NCI-H2171 treated with DMSO at 0.1 percent for 48 hours (cell line): ENCODE measurements at places on chromosomes 1 and 21.

GRCh38 chr21:40386294-40386911 is 460.6 kb downstream of the DSCAM start:
- DNase-seq: no peak

GRCh38 chr1:93816970-93817678 is 61.9 kb downstream of the DNTTIP2 start:
- DNase-seq: peak; percentile 1

- DNase-seq: no peak
Measured at GRCh38 chr1:33151116-33151515, 30.7 kb downstream of the TRIM62 start.

- no peak for DNase-seq
Measured at GRCh38 chr1:90384193-90384592, 332.9 kb downstream of the BARHL2 start.

- no peak for DNase-seq
Measured at GRCh38 chr1:11380500-11380899, 98.5 kb upstream of the DISP3 start.

DNA sequence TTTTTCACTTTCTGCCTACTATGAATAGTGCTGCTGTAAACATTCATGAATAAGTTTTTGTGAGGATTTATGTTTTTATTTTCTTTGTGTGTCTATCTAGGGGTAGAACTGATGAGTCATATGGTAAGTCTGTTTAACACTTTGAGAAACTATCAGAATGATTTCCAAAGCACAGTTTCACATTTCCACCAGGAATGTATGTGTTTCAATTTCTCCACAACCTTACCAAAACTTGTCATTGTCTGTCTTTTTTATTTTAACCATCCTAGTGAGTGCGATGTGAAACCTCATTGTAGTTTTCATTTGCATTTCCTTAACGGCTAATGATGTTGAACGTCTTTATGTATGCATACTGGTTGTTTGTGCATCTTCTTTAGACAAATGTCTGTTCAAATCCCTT is 23.5 kb downstream of the RNASEL start:
- no peak for DNase-seq

DNA sequence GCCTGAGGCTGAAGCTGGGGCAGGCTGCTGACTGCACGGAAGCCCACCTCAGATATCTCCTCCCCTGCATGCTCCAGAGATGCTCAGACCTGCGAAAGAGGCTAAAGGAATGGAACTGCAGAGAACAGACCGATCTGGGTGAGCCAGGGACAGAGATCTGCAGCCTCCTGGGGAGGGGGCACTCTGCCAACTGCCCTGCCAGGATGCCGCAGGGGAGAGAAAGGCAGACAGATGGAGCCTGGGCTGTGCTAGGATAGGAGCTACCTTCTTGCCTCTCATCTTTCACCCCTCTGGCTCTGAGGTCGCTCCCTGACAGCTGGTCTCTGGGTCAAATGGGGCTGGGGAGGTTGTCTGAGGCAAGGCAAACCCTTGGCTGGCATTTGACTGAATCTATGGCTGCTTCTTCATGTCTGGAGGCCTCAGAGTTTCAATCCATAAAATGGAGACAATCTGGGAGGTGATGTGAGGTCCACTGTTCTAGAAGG is 238.2 kb downstream of the GRIK3 start:
- peak; percentile 97 for DNase-seq

DNA sequence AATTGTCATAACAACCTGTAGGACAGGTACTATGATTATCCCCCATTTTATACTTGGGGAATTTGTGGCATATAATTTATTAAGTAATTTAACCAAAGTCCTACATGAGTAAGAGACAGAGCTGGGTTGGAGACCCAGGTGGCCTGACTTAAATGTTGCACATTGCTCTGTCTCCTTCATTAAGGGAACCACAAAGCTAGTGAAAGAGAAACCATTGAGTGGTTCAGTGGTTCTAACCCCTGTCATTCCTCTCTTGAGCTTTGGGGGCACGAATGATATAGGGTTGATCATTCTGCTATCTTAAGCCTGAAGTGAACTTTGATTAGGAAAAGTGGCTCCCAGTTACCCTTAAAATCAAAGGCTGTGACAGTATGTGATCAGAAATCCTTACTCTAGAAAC is 5.3 kb upstream of the MAP3K7CL start:
- DNase-seq: no peak

- no peak for DNase-seq
Measured at GRCh38 chr1:145730900-145731299, 11.6 kb downstream of the CD160 start.

- no peak for DNase-seq
Measured at GRCh38 chr1:160163615-160164014, 12.2 kb downstream of the ATP1A4 start.

- DNase-seq: no peak
Measured at GRCh38 chr1:63922848-63923247, 149.0 kb downstream of the ROR1 start.

- no peak for DNase-seq
Measured at GRCh38 chr1:91201694-91202093, 179.9 kb upstream of the ZNF644 start.

- DNase-seq: peak; percentile 10
Measured at GRCh38 chr1:101295209-101295608, 58.4 kb downstream of the S1PR1 start.

- DNase-seq: no peak
Measured at GRCh38 chr1:78663923-78664322, 14.3 kb downstream of the IFI44 start.

DNA sequence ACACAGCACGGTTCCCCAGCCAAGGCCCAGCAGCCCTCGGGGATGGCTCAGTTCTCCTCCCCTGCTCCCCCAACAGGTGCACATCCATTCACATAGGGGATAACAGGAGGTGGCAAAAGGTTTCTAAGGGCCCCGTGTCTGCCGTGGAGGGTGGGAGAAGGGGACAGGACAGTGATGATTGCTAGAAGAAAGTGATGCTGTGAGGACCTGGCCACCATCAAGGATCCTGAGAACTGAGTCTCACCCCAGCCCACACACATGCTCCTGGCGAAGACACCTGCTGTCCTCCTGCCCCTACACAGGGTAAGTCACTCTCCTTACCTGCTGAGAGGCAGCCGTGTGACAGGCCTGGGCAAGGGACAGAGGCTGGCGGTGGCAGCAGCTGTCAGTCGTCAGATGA is 54.5 kb downstream of the GNG4 start:
- peak; percentile 83 for DNase-seq

- no peak for DNase-seq
Measured at GRCh38 chr1:6235296-6235677, 477 bp downstream of the ICMT start.

DNA sequence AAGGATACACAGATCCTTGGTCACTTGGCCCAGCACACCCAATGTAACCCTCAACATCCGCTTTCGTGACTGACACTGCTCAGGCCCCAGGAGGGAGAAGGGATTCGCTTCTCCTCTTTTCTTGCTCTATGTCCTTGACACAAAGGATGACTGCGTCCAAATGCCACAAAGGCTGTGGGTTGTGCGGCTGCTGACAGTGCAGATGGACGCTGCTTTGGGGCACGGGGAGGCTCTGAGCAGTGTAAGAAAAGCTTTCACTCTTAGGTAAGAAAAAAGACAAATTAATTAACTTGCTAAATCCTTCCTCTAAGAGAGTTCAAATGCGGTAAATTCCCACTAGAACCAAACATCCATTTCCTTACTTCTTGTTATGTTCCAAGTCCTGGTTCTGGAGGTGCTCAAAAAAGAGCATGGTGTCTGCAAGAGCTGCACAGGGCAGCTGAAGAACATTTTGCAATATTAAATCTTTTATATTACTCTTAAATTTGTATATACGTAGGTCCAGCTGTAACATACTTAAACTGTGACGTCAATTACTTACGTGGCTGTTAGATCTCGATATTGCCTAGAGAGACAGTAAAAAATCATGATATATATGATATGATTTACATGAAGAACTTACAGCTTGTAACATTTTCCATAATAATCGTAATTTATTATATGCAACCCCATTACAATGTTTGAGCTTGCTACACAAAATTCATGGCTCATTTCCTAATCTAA is 19.4 kb upstream of the EPHB2 start:
- DNase-seq: no peak

GRCh38 chr1:170705981-170706380 is 42.0 kb downstream of the PRRX1 start:
- DNase-seq: no peak

DNA sequence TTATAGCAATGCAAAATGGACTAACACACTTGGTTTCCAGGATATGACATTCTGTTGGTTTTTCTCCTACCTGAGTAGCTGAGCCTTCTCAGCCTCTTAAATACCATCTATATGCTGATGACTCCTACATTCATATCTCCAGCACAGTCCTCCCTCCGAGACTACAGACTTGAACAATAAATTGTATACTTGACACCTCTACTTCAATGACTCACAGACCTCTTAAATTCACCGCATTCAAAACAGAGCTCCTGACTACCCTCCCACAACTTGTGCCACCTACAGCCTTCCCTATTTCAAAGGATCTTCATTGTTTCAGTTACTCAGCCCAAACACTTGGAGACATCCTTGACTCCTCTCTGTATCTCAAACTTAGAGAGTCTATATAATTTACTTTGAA is 66.8 kb upstream of the ASB17 start:
- no peak for DNase-seq

DNA sequence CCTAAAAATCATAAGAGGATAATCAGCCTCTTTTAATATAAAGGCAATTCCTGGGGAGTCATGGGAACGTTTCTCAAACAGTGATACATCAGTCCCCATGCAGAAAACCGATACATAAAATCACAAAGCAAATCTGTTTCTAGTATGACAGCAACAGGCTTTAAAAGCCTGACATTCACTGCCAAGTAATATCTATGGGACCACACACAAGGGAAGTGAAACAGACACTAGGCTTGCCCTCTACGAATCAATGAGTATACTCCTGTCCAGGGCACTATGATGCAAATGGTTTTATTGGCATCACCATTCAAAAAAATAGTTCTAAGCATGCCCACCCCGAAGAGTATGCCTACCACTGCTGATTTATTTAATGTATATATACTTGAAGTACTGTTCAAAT is 54.4 kb downstream of the TIAM1 start:
- DNase-seq: no peak

DNA sequence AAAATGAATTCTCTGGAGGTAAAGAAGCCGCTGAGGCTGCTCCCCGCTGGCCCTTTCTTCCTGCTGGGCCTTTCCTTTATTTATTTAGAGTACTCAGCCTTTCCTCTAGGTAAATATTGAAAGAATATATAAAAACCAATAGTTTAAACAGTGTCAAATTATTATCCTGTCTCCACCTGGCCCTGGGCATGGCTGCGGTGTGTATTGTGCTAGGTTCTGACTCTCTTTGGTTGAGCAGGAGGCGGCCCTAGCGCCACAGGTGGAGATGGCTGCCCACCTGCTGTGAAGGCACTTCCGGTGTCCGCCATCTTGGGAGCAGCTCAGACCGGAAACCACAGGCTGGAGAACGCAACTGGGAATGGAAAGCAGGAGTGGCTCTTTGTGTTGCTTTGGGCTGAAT is 29.0 kb upstream of the CLDN14 start:
- DNase-seq: no peak

- no peak for DNase-seq
Measured at GRCh38 chr1:184399192-184399847, 12.5 kb downstream of the C1orf21 start.

DNA sequence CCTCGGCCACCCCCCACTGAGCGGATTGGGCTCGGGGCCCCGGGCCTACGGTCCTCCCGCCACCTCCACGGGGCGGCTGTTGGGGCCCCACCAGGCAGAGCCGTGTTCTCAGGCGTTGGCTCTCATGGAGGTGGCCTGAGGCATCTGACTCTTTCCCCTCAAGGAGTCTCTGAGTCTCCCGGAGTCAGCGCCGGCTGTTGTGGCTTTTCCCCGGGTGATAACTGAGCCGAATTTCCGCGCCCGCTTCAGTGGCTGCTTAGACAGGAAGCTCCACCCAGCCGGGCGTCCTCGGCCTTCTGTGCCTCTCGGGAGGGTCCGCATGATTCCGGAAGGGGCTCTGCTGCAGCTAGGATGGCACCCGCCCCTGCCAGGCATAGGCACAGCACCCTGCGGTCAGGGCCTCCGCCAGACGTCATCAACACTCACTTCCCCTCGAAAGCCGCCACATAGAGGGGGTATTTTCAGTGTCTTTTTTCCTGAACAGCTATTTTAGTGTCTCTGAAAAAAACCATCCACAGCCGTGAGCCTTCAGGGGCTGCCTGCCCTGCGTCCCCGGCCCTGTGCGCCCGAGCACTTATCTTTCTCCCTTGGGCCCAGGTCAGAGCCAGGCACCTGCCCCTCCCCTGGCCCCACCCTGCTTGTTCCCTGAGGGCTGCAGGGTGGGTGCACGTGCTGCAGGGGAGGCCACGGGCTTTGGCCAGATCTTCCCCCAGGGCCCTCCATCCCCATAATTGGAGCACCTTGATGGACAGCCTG is 72.9 kb downstream of the SKI start:
- no peak for DNase-seq

- no peak for DNase-seq
Measured at GRCh38 chr1:27990920-27991537, 31.3 kb downstream of the XKR8 start.

DNA sequence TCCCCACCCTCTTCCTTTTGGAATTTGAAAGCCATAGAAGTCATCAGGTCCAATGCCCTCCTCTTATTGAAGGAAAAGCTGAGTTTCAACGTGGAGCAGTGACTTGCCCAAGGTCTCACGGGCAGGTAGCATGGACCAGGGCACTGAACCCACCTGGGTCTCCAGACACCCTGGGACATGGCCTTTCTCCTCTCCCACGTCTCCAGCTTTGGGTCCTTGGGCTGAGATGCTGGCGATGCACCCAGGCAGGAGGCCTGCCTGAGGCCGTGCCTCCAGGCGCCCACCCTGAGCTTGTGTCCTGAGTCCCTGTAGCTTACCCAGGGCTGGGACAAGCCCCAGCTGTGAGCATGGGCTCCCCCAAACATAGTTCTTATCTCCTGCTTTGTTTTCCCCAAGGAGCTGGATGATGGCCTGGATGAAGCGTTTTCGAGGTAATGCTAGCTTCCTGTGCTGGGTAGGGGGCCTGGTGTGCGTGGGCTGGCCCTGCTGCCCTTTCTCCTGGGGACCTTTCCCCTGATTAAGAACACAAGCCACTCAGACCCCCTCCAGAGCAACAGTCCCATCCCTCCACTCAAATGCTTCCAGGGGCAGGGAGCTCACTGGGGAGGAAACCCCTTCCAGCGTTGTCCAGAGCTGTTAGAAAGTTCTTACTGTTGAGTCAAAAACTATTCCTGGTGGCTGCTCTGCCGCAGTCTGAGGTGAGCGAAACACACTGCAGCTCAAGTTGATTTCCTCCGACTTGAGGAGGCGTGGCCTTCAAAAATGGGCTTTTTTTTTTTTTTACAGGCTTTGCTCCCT is 21.6 kb downstream of the LDLRAP1 start:
- DNase-seq: peak; percentile 48

DNA sequence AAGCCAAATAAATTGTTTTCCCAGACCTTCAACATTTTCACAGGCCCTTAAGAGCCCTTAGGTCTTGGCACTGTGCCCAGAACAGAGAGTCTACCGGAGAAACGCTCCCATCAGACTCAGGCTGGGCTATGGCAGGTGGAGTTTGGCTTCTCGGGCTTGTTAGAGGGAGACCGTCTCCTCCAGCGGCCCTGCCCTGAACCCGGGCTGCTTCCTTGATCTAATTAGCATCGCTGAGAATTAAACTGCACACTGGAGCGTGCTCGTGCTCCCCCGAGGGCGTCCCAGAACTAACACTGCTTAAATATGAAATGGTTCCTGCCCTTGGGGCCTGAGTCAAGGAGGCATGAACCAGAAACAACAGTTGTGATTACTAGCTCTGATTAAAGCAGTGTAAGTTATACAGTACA is 634.4 kb downstream of the MATN1 start:
- peak; percentile 98 for DNase-seq
